ENCODE measurements at places on chromosomes 7 and 10. TPM values are rescaled to one million over a fixed set of nuclear protein-coding genes. Genes with fewer than 3 reads are reported as not detected.

DNA sequence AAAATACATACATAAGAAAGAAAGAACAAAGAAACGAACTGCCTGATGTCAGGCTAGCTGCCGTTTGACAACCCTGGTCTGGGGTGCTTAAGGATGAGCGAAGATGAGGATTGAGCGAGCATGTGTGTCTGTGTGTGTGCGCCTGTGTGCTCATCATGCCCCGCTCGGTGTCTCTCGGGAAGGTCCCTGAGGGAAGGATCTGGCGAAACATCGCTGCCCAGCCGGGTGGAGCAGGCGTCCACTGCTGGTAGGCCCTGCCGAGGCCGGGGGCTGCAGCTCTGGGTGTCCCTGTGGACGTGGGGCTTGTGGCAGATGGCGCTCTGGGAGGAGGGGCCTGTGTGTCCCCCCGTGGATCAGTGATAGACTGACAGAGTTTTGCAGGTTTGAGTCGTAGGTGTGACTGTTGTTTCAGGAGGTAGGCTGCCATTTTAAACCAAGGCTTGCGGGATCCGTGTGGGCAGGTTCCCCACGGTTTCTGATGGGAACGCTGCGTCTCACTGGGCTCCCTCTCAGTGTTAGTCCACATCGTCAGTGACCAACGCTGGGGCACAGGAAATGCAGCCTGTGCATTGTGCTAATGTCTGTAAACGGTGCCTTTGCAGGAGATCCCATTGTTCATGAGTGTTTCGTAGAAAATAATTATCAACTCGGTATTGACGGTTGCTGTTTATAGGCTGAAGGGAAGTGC is 5.9 kb upstream of the SUN1 start:
- DNase-seq: no peak

DNA sequence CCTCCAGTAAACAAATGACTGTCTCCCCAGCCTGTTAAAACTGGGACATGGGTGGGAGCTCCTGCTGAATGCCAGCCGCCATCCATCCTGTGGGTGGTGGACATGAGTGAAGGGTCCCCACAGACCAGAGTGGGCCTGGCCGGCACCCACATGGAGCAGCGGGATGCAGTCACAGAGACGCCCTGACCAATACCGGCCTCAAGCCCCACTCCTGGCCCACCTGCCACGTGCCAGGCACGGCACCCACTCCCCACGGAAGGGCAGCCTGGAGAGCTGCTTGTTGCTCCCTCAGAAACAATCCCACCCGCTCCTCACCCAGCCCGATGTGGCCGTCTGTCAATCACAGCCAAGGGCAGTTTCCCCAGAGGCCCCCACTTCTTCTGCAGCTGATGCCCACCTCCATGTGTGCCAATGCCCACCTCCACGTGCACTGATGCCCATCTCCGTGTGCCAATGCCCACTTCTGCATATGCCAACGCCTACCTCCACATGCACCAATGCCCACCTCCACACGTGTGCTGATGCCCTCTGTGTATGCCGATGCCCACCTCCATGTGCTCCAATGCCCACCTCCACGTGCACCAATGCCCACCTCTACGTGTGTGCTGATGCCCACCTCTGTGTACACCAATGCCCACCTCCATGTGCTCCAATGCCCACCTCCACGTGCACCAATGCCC is 42.8 kb upstream of the DNAAF5 start:
- DNase-seq: no peak

- DNase-seq: no peak
Measured at GRCh38 chr10:121667948-121668313, 69.7 kb upstream of the FGFR2 start.

DNA sequence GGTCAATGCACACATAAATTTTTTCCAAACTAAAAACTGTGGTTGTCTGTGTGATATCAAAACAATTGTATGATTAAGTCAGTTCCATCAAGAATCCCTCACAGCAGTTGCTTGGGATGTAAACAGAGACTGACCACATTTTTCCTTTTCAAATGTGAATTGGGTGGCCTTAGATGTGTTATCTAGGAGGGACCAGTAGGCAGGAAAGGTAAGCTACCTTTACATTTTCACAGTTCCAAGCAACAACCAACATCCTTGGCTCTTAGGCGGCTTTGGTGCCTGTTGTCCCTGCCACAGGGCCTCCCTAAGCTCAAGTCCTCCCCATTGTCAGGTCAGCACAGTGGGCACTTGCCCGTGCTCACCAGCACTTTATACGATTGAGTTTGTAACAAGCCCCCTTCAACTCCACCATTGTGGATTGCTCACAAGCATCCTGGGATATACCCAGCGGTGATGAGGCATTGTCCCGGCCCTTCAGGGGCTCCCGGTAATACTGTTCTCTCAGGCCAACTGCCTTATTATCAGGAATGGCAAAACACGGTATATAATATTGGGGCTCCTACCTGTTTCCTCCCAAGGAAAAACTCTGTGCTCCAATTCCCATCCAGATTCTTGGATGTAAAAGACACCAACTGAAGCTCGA is 114.9 kb upstream of the ANKRD1 start:
- DNase-seq: no peak

DNA sequence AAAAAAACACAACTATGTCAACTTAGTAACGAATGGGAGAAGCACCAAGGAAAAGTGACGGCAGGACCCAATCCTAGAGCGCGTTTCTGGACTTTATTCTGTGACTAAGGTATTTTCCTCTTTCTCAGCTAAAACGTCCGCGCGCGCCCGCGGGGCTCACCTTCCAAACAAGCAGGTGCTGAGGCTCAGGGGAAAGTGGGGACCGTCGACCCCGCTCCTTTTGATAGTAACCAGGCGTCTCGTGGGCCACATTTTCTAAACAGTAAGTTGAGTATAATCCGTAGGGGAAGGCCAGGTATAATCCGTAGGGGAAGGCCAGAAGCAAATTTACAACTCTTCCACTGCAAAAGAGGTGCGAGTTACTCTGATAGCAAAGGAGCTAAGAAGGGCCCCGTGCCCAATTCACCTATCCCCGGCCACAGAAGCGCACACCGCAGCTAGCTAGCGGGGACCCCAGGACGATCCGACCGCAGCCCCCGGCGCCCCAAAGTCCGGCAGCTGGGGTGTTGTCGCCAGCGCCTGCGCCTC is 743 bp downstream of the MKI67 start:
- DNase-seq: no peak

GDF2 gene
- not detected for total RNA-seq

GRCh38 chr7:30585675-30586074 is 9.0 kb upstream of the GARS1 start:
- no peak for DNase-seq

DNA sequence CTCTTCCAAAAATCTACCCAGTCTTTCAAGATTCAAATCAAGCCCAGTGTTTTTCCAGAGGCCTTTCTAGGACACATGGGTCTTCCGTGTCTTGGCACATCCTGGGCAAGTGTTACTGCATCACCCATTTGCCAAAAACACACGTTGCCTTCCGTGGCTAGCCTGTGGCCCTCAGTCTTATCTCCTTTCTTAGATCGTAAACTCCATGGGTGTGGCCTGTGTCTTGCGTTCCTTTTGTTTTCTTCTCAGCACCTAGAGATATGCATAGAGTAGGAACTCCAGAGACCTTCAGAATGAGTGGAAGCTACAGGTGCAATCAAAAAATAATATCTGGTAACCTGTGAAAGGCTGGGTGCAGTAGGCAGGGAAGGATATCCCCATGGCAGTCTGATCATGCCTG is 56.5 kb upstream of the NMT2 start:
- no peak for DNase-seq

DNA sequence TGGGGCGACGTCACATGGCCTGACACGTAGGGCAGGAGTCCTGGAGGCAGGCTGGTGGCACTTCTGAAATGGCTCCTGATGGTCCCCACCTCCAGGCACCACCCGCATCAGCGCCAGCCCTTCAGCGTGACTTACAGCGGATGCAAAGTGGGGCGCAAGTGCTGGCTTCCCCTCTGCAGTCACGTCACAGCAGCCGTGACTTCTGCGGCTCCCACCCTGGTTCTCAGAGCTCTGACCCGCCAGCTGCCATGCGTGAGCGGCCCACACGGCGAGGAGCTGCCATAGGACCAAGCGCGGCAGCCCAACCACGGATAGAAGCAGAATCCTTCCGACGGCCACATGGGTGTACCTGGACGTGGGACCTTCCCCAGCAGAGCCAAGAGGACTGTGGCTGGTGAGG is 159.0 kb downstream of the ELFN1 start:
- no peak for DNase-seq

DNA sequence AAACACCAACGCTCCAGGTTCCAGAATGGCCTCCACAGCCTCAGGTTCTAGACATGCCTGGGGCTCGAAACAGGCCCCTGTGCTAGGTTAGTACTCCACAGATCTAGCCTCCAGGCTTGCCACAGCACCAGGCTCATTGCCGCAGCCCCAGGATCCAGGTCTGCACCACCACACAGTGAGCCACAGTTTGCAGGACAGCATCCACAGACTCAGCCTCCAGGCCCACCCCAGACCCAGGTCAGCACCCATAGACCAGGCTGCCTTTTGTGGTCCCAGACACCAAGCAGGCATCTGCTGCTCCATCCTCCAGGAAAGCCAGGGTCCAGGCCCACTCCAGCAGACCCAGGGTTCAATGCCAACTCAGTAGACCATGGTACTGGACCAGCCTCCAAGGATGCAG is 132.3 kb upstream of the VSTM2A start:
- DNase-seq: no peak

DNA sequence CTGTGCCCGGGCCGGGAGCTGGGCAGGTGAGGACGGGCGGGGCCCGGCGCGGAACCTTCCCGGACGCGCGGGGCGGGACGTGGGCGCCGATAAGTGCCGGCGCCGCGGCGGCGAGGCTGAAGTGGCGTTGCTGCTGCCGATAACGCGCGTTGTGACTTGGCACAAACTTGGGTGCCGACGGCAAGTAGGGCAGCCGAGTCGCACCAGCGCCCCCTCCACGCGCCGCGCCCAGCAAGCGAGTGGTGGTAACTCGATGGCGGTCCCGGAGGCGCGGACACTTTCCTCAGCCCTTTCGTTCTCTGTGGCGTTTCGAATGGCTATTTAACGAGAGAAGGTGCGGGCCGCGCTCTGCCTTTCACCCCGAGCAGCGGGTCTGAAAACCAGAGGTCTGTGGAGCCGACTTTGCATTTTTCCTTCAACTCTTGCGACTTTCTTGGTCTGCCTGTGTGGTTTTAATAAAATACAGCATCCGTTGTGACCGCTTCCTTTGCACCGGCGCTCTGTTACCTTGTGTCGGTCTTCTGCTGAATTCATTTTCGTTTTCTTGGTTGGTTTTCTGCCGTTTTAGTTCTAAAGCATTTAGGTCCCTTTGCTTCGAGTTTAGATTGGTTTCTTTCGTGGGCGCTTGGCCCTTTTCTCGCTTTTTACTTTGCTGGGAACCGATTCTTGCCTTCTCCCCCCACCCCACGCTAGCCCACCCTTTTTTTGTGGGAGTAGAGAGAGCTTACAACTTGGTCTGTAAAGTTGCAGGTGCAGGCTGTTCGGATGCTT is 701 bp downstream of the STK17A start:
- peak; percentile 75 for DNase-seq

GRCh38 chr10:70317272-70317942 is 33.6 kb upstream of the NPFFR1 start:
- DNase-seq: no peak

- peak; percentile 32 for DNase-seq
Measured at GRCh38 chr10:108469940-108470339, 1305.4 kb upstream of the SORCS1 start.

GRCh38 chr10:20181434-20181833 is 365.2 kb downstream of the PLXDC2 start:
- DNase-seq: no peak

CFAP69 gene
- total RNA-seq: 2.1 TPM

DNA sequence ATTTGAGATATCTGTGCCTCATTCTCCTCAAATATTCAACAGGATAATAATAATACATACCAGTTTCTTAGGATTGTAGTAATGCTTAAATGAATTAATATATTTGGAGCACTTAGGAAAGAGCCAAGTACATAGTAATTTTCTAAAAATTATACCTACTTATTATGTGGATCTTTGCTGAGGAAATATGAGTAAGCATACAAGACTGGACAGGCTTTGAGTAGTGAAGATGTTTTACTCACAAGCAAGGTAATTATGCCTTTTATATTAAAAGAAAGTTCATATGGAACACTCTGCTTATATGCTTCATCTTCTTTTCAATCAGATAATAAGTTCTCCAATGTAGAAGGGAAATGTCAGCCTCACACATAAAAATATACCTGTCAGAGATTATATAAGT is 337.5 kb upstream of the KAT6B start:
- DNase-seq: no peak

- DNase-seq: no peak
Measured at GRCh38 chr7:139827042-139827441, 2.0 kb upstream of the TBXAS1 start.

GRCh38 chr10:124225029-124225466 is 131.7 kb upstream of the CHST15 start:
- DNase-seq: peak; percentile 19

- DNase-seq: peak; percentile 80
Measured at GRCh38 chr7:74269757-74270277, 15.6 kb upstream of the RFC2 start.

- DNase-seq: peak; percentile 23
Measured at GRCh38 chr7:156735851-156736250, 95.3 kb downstream of the RNF32 start.

DNA sequence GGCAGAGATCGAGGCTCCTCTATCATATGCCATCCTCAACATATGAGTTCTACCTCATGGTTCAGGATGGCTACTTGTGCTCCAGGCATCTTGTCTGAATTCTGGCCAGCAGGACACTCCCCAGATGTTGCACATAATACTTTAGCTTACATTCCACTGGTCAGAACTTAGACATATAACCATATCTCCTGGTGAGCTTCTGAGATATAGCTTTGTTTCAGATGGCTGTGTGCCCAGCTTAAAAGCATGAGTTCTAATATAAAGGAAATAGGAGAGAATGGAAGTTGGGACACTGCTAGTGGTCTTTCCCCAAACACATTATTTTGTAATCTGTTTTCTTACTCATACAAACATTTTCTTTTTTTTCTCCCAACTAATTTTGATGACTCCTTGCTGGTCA is 50.8 kb upstream of the IFRD1 start:
- no peak for DNase-seq

DNA sequence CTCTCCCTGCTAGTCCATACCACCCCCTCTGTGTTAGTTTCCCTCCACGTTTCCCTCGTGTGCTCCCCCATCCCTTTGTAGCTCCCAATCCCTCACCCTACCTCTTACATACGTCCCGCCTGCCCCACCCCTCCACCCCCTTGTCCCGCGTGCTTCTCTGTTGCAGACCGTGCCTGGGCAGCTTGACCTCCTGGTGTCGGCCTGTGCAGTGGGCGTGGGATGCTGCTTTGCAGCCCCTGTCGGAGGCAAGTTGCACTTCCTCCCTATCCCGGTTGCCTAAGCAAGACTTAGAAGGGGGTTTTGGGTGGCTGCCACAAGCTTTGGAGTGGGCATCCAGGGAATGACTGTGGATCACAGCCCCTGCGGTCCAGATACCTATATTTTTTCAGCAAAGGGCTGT is 7.7 kb downstream of the CLCN1 start:
- DNase-seq: no peak

DNA sequence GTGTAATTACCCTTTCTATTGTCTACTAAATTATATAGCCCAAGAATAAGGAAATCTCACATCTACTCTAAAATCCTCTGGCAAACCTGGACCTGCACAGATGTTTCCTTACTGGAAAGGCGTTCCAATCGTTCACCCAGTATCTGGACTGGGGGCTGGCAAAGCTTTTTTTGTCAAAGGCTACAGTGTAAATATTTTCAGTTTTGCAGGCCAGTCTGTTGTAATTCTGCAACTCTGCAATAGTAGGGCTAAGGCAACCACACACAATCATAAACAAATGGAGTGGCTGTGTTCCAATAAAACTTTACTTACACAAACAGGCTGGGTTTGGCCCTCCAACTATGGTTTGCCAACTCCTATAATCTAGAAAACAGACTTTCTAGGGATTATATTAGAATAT is 56.2 kb downstream of the GLI3 start:
- no peak for DNase-seq
